ENCODE measurements at places on chromosomes 6 and 20. TPM values are rescaled to one million over a fixed set of nuclear protein-coding genes. Genes with fewer than 3 reads are reported as not detected.

DNA sequence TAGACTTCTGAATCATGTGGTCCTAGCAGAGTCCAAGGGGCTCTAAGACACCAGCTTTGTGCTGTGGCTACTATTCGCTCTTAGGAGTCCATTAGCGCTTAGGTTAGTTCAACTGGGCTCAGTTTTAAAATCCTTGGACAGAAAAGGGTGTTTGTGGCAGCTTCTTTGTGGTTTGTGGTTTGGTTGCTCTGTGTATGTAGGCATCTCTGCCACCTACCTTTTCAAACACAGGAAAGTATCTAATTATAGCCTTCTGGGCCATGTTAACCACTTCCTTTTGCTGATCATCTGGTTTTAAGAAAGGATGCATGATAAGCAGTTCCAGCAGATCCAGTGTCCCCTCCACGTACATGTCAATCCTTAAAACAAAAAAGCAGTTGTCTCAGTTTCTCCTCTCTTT, 10.8 kb downstream of the GSTA4 start:
- DNase-seq = no peak

The CALHM5 gene
- 16.7 TPM for total RNA-seq

The ADTRP gene
- total RNA-seq = not detected

DNA sequence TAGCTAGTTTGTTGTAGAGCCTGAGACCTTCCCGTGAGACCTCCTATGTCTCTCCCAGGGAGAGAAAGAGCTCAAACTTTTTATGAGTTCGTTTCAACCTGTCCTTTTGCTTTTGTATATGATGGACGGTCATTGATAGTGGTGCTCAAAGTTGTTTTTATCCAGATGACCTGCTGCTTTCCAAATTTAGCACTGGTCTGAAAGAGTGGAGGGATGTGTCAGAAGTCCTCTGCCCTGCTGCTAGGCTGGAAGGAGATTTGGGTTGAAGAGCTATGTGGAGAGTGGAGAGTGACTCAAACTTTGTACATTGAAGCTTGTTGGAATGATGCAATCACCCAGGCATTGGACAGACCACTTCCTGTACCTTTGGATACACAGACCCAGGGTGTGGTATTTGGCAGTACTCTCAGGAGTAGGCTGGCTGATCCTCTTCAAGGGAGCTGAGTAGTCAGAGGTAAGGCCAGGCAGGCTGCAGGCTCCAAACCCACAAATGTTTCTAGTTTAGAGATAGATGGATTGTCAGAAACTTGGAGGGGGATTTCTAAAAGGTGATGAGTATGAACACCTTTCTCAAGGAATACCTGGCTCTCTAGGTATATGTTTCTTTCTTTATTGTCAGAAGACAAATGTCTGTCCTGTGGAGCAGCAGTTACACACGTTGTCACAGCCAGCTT, 49.4 kb upstream of the RREB1 start:
- no peak for DNase-seq

The FAM184A gene
- total RNA-seq = 0.54 TPM

The APCDD1L gene
- total RNA-seq = 9.2 TPM

The FHL5 gene
- total RNA-seq = 47.3 TPM

The POM121L2 gene
- not detected for total RNA-seq

DNA sequence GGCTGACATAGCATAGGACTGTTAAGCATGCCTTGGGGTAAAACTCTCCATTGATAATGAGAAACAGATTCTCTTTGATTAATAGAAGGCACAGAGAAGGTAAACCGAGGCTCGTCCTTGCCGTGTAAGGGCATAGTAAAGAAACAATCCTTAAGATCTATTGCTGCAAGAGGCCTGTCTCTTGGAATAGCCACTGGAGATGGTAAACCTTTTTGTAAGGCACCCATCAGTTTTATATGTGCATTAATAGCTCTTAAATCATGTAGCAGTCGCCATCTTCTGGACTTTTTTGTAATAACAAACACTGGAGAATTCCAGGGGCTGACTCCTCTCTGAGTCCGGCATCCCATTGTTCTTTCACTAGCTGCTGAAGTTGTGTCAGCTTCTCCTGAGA, 8.4 kb upstream of the ABHD12 start:
- DNase-seq = no peak

The HFE gene
- 8.7 TPM for total RNA-seq

GRCh38 chr20:44181611-44182010, 5.4 kb downstream of the JPH2 start:
- no peak for DNase-seq

The PERP gene
- 21.1 TPM for total RNA-seq

- no peak for DNase-seq
Measured at GRCh38 chr20:56769921-56770600, 141.0 kb downstream of the TFAP2C start.

- no peak for DNase-seq
Measured at GRCh38 chr6:147728903-147729302, 220.4 kb downstream of the SAMD5 start.

DNA sequence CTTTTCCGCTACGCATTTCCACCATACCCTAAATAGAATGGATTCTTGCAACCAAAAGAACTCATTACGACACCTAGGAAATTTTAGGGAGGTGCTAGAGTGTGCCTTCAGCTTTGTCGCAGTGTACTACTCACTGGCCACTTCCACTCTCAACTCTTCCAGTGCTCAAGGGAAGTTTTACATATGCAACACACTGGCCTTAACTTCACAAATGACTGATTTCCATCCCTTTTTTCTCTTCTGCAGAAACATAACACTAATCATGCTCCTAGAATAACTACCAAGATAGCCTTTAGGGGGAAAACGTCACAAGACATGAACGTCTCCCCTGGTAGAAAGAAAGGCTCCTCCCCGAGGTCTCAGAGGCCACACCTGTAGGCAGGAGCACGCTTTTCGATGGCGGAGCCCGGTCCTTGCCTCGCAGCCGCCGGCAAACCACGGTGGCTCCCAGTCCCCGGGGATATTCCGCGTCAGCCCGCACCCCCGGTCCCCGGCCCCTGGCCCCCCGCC, 584 bp downstream of the LYRM4 start:
- DNase-seq = no peak

DNA sequence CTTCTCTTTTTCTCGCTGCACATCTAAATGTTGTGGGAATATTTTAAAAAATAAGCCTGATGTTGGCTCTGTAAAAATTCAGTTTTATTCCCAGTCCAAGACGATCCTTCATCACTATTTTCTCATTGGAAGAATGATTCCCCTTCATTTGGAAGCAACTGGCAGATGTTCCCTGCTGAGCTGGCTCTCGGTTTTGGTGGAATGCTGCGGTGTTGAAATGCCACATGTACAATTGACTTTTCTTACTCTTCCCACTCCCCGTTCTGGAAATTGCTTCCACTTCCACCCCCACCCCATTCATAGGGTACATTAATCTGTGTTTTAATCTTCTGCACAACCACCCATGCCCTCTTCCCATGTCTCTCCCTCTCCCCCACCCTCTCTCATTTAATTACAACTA, 496.3 kb upstream of the MAP3K7 start:
- no peak for DNase-seq

- DNase-seq = no peak
Measured at GRCh38 chr6:28008053-28008452, 51.0 kb downstream of the OR2B6 start.

DNA sequence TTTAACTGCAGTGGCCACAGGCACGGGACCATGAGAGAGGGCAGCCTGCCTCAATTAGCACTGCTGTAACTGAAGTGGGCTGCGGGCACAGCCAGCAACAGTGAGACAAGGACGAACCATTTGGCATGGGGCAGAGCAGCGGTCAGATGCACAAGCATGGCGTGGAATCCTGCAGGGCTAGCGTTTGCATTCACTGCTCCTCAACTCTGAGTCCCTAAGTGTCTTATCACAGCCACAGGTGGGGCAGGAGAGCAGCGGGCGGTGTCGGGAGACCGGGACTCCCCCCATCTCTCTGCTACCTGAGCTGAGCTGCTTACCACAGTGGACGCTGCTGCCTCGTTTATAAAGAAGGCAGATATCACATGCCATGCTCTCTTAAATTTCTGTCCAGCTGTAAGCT, 31.3 kb upstream of the PDE10A start:
- no peak for DNase-seq

The EDN1 gene
- total RNA-seq = 11.8 TPM

The DSP gene
- total RNA-seq = 5.4 TPM

The GSTA2 gene
- not detected for total RNA-seq

The VNN1 gene
- 1.3 TPM for total RNA-seq

DNA sequence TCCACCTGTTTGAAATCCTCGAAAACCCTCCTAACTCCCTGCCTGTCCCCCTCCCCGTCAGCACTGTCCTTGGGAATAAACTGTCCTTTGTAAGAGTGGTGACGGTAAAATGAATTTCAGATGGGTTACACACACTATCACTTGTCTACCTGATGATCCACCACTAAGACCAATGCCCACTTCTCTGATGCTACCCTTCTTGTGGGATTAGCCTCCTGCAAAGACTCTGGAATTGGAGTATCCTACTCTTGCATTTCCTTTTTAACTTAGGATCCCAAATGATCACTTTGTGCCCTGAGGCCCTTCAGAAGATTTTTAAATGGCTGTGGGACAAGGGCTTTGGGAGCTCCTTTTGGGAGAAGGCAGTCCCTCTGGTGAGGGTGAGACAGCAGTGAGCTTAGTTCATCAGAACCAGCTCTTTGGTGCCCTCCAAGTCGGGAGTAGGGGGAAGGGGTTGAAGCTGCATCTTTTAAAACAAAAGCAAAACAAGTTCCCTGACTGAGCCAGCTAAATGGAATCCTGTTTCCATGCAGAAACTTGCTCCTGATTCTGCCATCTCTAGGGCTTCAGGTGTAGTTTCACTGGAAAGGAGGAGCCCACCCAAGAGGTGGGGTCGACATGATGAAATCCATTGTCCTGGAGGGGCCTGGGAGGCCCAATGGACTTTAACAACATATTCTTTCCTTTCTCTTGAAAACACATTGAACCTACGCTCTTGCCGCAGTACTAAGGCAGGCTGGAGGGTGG, 86.5 kb downstream of the ASXL1 start:
- DNase-seq = no peak

The ADGB gene
- not detected for total RNA-seq

The CCN6 gene
- total RNA-seq = not detected

DNA sequence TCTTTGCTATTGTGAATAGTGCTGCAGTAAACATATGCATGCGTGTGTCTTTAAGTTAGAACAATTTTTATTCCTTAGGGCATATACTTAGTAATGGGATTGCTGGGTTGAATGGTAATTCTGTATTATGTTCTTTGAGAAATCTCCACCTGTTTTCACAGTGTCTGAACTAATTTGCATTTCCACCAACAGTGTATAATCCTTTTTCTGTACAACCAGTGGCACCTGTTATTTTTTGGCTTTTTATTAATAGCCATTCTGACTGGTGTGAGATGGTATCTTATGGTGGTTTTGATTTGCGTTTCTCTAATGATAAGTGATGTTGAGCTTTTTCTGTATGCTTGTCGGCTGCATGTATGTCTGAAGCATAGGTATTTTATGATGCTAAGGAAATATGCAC, 820.8 kb upstream of the MAP3K7 start:
- no peak for DNase-seq

DNA sequence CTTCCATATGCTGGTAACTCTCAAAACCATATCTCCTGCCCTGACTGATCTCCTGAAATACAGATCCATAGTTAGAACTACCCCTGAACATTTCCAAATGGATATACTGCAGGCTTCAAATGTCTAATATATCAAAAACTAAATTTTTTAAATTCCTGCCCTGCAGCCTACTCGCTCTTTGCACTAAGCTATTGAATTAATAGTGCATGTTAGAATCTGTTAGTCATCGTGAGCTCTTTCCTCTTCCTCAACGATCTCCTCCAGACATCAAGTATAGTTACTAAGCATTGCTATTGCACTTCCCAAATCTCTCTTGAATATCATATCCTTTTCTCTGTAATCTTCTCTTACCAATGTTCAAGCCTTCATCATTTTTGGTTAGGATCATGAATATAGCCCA, 26.0 kb upstream of the RSPO3 start:
- DNase-seq = no peak

DNA sequence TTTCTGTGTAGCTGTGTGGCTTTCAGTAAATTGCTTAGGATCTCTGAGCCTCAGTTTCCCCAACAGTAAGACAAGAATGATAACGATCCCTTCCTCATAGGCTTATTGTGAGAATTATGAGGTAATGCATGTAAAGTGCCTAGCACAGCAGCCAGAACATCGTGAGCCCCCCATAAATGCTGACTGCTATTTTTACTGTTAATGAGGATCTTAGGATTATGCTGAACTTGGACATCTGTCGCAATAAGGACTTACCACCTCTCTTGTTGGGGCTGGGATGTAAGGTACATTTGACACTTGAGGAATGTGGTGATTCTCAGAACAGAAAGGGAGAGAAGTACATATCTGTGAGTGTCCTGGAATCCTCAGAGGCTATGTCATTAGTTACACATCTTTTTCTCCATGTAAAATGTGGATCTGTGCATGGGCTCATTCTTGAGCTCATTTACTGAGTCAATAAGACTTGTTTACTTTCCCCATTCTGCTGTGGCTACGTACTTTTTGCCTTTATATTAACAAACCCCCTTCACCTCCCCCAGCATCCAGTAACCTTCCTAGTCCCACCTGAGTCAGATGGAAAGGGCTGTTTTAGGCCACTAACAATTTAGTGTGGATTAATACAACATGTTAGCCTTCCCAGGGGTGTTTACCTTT, 64.4 kb upstream of the PLEKHG1 start:
- DNase-seq = no peak

The EPHA7 gene
- total RNA-seq = 1.8 TPM

DNA sequence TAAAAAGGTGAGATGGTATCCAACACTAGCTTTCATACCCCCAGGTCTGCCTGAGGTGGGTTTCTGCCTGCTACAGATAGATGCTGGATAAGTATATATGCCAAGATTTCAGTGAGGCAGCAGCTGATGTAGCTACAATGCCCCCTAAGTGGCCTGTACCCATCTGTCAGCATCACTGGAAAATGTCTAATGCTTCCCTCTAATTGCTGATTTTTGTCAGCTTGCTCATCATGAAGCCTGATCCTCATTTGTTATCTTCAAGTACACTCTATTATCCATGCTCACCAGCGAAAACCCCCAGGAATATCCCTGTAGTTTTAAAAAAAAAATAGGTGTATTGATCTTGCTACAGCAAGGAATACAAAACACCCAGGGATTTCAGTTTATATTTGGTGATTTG, 32.2 kb downstream of the OPRM1 start:
- no peak for DNase-seq

GRCh38 chr20:54267483-54268003, 59.7 kb downstream of the PFDN4 start:
- DNase-seq = no peak

The FOXS1 gene
- total RNA-seq = 44.5 TPM

The GPR63 gene
- total RNA-seq = 3.4 TPM

DNA sequence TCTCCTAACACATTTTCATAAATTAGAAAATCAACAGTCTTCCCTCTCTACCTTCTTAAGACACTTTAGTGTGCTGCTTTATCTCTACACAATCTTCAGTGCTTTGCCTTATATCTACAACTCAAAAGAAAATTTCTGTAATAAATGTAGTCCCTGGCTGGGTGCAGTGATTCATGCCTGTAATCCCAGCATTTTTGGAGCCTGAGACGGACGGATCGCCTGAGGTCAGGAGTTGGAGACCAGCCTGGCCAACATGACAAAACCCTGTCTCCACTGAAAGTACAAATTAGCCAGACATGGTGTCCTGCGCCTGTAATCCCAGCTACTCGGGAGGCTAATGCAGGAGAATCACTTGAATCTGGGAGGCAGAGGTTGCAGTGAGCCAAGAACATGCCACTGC, 9.7 kb upstream of the EDN1 start:
- DNase-seq = no peak
